ENCODE measurements at places on chromosomes 6 and 20. TPM values are rescaled to one million over a fixed set of nuclear protein-coding genes. Genes with fewer than 3 reads are reported as not detected.
A peak's percentile ranks its signal among the peaks of the same experiment; 100 is the strongest.

- peak overlapping the region; percentile 73 for H3K27ac ChIP-seq
- peaks cover 39% of the 10 kb centered on the region for H3K4me1 ChIP-seq
- no peak overlapping the region for H3K4me3 ChIP-seq
Observed at GRCh38 chr20:19992996-19993908, 23.9 kb upstream of the NAA20 start.

DNA sequence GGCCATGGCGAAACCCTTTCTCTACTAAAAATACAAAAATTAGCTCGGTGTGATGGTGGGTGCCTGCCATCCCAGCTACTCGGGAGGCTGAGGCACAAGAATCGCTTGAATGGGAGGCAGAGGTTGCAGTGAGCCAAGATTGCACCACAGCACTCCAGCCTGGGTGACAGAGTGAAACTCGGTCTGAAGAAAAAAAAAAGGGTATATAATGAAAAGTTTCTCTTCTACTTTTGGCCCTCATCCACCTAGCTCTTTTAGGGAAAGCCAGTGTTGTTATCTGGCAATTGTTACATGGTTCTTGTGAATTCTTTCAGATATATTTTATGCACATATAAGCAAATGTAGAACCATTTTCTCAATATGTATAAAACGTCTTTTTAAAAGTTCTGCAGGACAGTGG lies 19.0 kb downstream of the KIF3B start:
- H3K27ac ChIP-seq = peak overlapping the region; percentile 10
- no peaks in the 10 kb centered on the region for H3K36me3 ChIP-seq
- peaks cover 33% of the 10 kb centered on the region for H3K4me1 ChIP-seq
- no peak overlapping the region for H3K4me3 ChIP-seq
- no peaks in the 10 kb centered on the region for H3K27me3 ChIP-seq
- DNase-seq = no peak

GRCh38 chr6:113353392-113353791 lies 503.8 kb upstream of the MARCKS start:
- H3K4me3 ChIP-seq = no peak overlapping the region
- H3K36me3 ChIP-seq = no peaks in the 10 kb centered on the region
- no peaks in the 10 kb centered on the region for H3K27me3 ChIP-seq
- peaks cover 14% of the 10 kb centered on the region for H3K4me1 ChIP-seq
- no peak overlapping the region for H3K27ac ChIP-seq

GRCh38 chr20:16393836-16394235 lies 179.4 kb downstream of the KIF16B start:
- no peaks in the 10 kb centered on the region for H3K27me3 ChIP-seq
- no peaks in the 10 kb centered on the region for H3K36me3 ChIP-seq
- no peak overlapping the region for H3K4me3 ChIP-seq
- H3K27ac ChIP-seq = no peak overlapping the region
- no peak for DNase-seq
- H3K4me1 ChIP-seq = peaks cover 20% of the 10 kb centered on the region

DNA sequence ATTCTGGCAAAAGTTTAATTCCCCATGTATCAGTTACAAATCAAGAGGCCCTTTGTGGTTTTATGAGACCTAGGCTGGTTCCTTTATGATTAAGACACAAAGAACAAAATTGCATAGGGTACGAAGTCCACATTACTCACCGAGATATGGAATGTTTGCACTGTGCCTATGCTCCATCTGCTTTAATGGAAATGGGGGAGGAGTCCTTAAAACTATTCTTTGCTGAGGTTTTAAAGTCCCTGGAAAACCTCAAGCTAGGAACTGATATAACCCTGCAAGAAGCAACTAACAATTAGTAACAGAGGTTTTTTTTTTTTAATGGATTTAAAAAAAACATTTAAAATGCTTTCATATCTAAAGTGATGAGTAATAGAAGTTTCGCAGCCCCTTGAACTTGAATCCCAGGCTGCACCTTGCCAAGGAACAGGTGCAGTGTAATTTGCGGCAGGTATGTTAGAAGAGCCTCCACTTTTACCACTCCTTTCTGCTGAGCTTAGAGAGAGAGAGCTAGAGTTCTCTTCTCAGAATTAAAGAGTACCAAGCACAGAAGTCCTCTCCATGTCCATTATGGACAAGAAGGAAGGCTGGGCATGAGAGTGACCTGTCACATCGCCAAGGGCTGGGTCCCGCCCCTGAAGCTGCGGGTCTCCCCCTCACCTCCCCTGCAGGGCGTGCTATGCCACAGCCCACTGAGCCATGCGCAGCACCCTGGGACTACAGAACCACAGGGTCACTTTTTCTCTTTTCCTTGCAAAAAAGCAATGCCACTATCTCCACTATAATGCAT lies 2.3 kb downstream of the SERPINB1 start:
- peak overlapping the region; percentile 40 for H3K4me3 ChIP-seq
- H3K4me1 ChIP-seq = peaks cover 65% of the 10 kb centered on the region
- no peaks in the 10 kb centered on the region for H3K27me3 ChIP-seq
- peak; percentile 60 for DNase-seq

The MAP7 gene
- total RNA-seq = 28.7 TPM

DNA sequence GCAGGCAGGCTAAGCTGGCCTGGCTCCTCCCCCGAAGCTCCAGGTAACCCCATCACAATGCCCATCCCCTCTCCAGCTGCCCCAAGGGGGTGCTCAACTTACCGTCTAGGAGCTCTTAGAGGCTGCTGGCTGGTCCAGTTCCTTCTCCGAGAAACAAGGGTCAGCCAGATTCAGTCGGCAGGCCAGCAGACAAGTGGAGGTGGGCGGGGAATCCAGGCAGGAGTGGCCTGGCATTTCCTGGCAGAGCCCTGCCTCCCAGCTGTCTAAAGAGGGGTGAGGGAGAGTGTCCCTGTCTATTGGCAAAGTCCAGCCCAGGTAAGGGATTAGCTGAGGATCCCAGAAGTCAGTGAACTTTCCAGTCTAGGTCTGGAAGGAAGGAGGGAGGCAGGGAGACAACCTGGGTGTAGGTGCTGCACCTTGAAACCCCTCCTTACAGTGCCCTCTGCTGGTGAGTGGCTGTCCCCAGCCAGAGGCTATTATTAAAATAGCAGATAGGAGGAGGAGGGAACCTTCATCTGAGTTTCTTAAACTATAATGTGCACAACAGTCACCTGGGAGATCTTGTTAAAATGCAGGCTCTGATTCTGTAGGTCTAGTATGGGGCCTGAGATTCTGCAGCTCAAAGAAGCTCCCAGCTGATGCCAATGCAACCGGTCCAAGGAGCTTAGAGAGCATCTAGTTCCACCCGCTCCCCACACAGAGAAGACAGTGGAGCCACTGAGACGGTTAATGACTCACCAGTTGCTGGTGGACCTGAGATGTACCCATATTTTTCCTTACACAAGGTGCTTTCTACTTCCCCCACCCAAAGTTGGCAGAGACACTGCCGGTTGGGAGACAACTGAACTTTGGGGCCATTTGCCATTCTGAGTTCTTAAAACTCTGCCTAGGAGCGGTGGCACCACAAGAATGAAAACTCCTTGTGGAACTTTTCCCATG lies at the start of gene UNC5CL:
Gene UNC5CL (minus strand): TSS at position 162 of the 939 bp plus-strand sequence. CDS start 4,147 bp downstream, outside the sequence.
- peak within 1 kb of the TSS; percentile 88 for H3K27ac ChIP-seq
- peak; percentile 82 for DNase-seq
- peaks cover 76% of the 10 kb centered on the region for H3K4me1 ChIP-seq

The KIF25 gene
- total RNA-seq = not detected

DNA sequence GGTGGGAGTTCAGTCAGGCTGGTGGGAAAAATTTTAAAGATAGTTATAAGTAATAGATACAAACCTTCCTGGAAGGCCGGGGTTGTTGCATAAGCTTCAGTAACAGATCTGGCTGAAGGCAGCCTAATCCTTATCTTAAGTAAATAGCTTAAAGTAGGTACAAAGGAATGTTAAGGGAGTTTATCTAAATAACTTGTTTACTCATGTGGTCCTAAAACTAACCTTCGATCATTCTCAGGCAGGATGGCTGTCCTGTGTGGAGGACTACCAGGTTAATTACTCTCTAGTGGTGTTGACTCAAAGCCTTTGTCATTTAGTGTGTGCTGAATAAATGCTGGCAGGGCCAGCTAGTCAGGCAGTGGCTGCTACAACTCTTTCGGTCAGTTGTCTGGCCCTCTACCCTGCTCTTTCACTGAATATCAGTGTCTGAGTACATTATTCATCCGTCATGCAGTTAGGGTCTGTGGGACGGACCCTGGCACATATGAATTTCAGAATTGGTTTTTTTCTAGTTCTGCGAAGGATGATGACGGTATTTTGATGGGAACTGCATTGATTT lies 131.6 kb upstream of the TAB2 start:
- no peak for DNase-seq
- H3K4me3 ChIP-seq = no peak overlapping the region
- H3K36me3 ChIP-seq = no peaks in the 10 kb centered on the region
- no peaks in the 10 kb centered on the region for H3K4me1 ChIP-seq
- no peak overlapping the region for H3K27ac ChIP-seq

DNA sequence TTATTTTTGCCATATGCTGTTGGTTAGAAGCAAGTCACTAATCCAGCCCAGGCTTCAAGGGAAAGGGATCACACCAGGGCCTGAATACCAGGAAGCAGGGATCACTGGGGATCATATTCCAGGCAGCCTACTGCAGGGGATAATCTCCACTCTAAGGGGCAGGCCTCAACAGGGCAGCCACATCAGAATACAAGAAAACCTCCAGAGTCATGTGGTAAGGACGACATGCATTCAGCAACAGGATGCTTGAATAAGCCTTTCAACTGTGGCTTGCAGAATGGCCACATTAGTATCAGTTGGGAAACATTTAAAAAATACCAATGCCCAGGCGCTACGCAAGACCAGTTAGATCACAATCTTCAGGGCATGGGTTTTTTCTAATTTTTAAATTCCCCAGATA lies 109.1 kb downstream of the LY86 start:
- H3K27me3 ChIP-seq = no peaks in the 10 kb centered on the region
- H3K27ac ChIP-seq = no peak overlapping the region
- no peaks in the 10 kb centered on the region for H3K36me3 ChIP-seq

The CD83 gene
- 1.3 TPM for total RNA-seq

The SLC22A16 gene
- total RNA-seq = not detected

DNA sequence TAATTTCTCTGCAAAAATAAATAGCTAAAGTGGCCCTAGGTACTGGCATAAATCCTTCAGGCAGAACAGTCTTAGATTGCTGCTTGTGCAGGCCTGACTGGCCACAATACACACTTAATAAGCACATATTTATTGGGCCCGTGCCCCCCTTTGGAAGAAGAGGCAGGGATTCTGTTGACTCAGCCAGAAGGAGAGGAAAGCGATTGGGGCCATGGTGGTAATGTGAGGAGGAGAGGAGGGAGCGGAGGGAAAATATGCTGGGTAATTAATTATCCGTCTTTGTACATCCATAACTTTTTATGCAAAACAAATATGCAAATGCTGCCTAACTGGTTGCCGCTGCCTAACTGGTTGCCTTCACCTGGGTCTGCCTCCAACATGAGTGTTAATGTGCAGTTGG lies 36.2 kb downstream of the CD40 start:
- no peak overlapping the region for H3K27ac ChIP-seq
- no peak for DNase-seq
- no peaks in the 10 kb centered on the region for H3K4me1 ChIP-seq
- no peak overlapping the region for H3K4me3 ChIP-seq

The PEDS1 gene
- total RNA-seq = 9.1 TPM

The ADGRG6 gene
- 38.6 TPM for total RNA-seq

GRCh38 chr20:31684153-31685015 lies 38.3 kb downstream of the BCL2L1 start:
- no peak overlapping the region for H3K27ac ChIP-seq
- H3K4me3 ChIP-seq = no peak overlapping the region
- peaks cover 2% of the 10 kb centered on the region for H3K36me3 ChIP-seq
- no peak for DNase-seq
- no peaks in the 10 kb centered on the region for H3K27me3 ChIP-seq

The FAM162B gene
- not detected for total RNA-seq

DNA sequence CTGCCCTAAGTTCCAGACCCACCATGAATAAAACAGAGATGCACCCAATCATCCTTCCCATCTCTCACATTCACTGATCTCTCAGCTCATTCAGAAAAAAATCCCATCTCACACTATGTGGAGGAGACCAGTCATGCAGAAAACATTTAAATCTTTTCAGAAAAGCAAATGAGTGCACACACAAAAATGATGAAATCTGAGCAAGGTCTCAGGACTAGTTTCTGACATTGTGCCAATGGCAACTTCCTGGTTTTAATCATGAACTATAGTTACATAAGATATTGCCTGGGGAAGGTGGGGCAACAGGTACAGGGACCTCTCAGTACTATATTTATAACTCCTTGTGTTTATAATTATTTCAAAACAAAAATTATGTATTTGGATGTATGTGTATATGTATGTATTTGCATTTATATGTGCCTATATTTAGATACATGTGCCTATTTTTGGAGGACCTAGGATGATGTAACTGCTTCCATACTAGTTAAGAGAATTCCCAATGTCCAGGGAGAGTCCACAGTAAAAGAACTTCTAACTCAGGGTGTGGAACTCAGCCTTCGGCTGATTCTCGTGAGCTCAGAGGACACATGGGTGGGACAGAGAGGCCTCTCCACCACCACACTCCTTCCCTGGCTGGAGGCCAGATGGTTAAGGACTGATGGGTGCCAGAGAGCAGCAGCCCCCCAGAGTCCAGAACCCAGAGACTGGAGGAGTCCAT lies 71.7 kb upstream of the MAP3K4 start:
- H3K36me3 ChIP-seq = no peaks in the 10 kb centered on the region
- peak; percentile 62 for DNase-seq
- H3K4me1 ChIP-seq = no peaks in the 10 kb centered on the region

DNA sequence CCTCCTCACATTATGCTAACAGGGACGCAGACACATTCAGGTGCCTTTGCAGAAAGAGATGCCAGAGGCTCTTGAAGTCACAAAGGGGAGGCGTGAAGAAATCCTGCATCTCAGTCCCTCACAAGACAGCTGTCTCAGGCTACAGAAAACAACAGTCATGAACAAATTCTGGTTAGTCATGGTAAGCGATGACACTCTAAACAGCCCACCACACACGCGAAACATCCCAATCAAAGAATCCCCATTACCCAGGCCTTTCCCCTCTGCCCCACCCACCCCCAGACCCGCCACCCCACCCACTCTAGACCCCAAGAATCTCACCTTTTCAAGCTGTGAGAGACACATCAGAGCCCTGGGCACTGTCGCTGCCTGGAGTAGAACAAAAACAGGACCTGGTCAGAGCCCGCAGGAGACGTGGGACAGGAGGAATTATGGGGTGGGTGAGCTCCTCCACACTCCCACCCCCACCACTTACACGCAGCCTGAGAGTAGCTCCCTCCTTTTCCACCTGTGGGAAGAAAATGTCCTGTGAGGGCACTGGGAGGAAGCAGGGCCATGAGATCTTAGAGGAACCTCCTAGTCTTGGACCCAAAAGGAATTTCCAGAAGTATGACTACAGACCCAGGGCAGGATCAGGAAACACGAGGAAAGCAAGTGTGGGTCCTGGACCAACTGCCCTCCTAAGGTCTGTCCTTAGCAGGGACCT lies 2.7 kb downstream of the HLA-B start:
- H3K4me1 ChIP-seq = peaks cover 10% of the 10 kb centered on the region
- no peak overlapping the region for H3K27ac ChIP-seq
- H3K4me3 ChIP-seq = no peak overlapping the region
- no peak for DNase-seq
- no peaks in the 10 kb centered on the region for H3K27me3 ChIP-seq
- no peaks in the 10 kb centered on the region for H3K36me3 ChIP-seq
